ENCODE measurements at places on chromosomes 12 and 14.

DNA sequence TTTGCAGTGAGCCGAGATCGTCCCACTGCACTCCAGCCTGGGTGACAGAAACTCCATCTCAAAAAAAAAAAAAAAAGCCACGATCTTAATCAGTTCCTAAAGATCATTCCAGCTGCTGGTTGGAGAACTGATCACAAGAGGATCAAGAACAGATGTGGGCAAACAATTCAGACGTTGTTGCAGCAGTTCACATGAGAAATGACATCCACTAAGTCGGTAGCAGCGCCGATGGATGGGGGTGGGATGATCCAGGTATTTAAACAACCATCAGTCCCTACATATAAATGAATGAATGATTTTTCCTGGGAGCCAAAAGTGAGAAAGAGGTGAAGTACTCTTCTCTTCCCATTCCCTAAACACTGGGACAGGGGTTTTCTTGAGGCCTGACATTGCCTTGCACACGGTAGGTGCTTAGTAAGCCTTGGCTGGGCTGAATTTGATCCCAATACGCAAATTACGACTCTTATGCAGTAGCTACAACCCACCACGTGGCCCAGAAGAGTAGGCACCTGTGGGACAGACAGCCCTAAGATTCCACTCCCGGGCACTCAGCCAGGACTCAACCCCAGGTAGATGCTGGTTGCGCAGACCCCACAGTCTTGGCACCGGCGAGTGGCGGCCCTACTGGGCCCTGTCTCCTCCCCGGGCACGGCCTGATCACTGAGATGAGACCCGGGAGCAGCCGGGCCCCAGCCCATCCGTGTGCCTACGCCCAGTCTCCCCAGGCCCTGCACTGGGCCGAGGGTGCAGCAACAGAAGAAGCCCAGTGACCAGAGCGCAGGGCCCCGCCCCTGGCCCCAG lies 565 bp downstream of the SPRYD3 start:
- peak; percentile 65 for DNase-seq

- DNase-seq = peak; percentile 64
Measured at GRCh38 chr12:122421821-122422729, at the start of gene CLIP1. Gene CLIP1, minus strand, starts transcription at chr12:122422669. Its CDS starts 42,217 bp downstream, at chr12:122380452.

DNA sequence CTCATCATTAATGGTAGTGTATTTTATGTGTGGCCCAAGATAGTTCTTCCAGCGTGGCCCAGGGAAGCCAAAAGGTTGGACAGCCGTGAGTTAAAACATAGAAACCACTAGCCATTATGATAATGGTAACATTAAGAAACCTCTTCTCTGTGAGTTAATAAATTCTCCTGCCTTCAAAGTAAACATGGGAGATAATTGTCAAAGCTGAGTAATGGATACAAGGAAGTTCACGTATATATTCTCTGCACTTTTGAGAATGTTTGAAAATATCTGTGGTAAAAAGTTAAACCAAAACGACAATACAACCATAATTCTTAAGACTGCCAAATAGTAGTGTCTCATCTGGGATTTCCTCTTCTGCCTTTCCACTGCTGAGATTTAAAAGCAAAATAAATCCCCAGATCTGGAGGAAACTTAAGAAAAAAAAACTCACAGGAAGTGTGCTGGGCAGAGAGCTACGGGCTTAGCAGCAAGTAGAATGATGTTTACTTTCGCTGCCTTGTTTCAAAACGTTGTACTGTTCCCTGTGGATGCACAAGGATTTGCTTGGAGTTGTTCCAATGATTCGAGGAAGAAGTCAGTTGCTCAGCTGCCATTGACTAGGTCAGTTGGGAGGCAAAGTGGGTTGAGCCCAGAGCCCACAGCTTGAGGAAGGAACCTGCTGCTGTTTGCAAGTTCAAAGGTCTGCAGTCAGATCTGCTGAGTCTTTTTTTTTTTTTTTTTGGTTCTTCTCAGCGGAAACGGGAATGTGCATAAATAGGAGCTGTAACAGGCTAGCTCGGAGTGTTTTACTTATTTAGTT lies 1.7 kb downstream of the TPCN1 start:
- DNase-seq = no peak

GRCh38 chr12:104944252-104944651 lies 13.8 kb downstream of the SLC41A2 start:
- no peak for DNase-seq

DNA sequence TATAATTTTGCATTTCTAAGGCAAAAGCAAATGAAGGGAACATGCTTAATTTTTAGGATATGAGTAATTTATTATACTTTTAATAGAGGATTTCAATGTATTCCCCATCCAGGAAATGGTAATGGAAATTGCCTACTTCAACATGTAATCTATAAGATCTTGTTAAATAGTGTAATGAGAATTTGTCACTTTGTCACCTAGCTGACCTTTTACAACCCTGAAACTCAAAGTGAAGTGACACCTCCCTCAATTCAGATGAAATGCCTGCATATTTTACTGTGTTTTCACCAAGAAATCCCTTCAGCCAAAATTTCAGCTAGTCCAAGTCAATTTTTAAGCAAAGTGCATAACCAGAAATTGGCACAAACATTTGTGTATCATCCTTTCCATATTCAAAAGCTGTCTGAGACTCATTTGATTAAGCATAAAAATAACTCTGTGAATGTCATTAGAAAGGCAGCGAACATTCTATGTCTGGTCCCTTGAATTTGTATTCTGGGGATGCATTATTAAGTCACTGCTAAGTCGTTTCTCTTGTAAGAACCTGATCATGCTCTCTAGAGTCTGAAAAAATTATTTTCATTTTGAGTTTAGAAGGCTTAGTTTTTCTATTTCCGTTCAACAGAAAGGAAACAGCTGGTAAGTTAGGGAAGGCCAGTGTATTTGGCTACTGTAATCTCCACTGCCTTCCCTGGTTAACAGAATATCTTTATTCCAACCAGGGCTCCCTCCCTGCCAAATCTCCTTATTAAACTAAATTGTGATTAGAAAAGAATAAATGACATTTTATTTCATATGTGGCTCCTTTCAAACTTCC lies 100.8 kb downstream of the IGF1 start:
- DNase-seq = no peak

Data from CD8-positive, alpha-beta T cell (primary cell).